Small intestine (tissue), 16 donors: ENCODE measurements at places on chromosomes 12 and 14.

DNA sequence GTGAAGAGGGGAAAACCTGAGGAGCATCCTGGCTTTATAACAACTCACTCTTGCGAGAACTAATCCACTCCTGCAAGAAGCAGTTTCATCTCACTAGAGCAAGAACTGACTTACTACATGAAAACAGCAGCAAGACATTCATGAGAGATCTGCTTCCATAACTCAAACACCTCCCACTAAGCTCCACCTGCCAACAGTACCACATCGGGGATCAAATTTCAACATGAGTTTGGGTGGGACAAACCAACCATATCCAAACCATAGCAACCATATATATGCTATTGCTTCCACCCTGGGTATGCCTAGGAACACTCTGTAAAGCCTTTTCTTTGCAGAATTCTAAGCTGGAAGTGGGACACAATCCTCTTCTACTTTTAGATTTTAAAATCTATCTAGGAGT, 13.9 kb upstream of the AVPR1A start:
- no peak for DNase-seq

GRCh38 chr14:52485350-52485960, 66.8 kb downstream of the TXNDC16 start:
- no peak for DNase-seq

GRCh38 chr14:67963545-67963944, 144.0 kb downstream of the RAD51B start:
- DNase-seq: no peak

DNA sequence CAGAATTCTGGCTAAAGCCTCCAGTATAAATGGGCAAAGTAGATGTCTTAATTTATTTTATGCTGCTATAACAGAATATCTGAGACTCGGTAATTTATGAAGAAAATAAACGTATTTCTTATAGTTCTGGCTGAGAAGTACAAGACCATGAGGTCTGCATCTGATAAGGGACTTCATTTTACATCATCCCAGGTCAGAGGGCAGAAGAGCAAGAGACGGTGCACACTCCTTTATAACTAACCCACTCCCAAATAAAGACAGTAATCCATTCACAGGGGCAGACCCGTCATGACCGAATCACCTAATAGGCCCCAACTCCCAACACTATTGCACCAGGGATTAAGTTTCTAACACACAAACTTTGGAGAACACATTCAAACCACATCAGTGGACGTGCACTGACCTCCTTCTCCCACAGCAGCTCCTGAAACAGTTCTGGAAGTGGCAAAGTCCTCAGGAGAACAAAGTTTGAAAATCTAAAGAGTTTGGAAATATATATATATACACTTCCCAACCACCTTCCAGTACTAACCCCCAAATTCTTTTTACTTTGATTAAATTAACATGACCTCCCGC, 116.5 kb downstream of the MED13L start:
- no peak for DNase-seq

DNA sequence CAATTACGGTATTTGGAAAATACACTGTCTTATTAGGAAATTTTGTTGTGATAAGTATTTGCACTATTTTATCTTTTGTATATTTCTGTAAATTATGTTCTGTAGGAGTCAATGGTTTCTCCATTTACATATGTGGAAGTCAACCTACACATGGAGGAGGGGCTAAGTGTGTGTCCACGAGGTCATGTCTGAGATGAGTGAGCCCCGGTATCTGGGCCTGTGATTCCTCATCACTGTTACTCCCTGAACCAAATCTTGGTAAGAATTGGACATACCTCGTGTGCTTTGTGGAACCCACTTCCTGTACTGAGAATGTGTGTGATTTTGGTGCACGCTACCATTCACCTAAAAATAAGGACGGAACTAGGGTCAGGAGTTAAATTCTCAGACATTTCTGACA, 1105.5 kb downstream of the TMEM121 start:
- DNase-seq: no peak

DNA sequence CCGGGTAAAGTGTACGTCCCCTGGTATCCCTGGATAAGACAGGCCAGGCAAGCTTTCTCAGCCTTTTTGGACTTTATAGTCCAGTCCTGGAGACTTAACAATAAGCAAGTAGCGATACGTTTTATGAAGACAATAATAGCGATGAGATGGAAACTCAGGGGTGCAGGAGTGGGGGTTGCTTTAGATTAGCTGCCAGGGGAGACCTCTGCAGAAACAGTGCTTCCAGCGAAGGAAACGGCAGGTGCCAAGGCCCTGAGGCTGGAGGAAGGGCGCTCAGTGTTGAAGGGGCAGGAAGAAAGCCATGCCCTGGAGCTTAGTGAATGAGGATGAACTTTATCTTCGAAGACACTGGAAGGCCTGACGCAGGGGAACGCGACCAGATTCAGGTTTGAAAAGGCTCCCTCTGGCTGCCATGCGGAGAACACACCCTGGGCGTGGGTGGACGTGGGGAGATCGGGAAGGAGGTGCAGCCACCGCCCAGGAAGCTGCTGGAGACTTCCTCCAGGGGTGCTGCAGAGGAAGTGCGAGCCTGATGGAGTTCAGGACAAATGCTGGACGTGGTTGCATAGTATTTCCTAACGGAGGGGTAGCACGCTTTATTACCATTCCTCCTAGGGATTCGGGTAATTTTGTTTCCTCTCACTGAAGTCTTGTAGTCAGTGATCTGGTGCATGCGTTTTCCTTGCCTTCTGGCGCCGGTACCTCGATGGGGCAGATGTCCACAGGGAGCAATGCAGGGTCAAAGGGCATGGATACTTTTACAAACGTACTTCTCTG, 26.1 kb upstream of the UBC start:
- peak; percentile 94 for DNase-seq

GRCh38 chr14:86999036-86999435, 993.9 kb downstream of the GALC start:
- no peak for DNase-seq

- peak; percentile 24 for DNase-seq
Observed at GRCh38 chr12:104057771-104058197, 6.5 kb upstream of the HCFC2 start.

- DNase-seq: no peak
Observed at GRCh38 chr12:34394211-34395055, 372.1 kb downstream of the ALG10 start.

- DNase-seq: peak; percentile 66
Observed at GRCh38 chr14:49173765-49174373, 412.3 kb downstream of the RPS29 start.

DNA sequence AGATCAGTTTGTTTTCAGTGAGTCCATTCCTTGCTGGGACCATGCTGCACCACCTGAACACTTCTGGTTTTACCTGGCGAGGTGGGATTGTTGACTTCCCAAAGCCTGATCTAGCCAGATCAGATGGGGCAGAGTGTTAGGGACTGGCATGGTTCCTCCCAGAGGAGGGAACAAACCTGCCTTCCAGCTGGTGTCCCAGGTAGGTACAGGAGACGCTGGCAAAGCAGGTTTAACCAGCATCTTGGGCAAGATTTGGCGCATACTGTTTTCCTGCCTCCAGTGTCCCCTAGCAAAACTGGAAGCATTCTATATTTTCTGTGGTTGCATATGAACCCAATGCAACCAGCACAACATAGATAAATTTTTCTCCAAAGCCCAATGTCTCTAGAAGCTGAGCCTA, 14.6 kb upstream of the FOS start:
- no peak for DNase-seq

GRCh38 chr12:70317781-70318180, 48.3 kb upstream of the KCNMB4 start:
- DNase-seq: no peak

DNA sequence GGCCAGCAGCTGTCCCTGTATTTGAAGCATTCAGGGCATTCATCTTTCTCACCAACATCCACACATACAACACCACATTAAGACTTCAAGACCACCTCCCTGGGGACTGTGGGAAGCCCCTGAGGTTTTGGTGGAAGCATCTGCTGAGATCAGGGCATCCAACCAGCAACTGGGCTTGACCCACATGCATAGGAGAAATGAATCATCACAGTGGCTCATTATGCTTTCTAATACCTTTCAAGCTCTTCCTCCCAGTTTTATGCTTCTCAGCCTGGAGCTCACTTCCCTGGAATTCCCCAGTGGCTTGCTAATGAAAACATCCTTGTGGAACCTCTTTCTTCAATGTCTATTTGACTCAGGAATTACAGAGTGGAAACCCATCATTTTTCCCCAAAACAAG, 21.4 kb upstream of the CMKLR1 start:
- DNase-seq: no peak

DNA sequence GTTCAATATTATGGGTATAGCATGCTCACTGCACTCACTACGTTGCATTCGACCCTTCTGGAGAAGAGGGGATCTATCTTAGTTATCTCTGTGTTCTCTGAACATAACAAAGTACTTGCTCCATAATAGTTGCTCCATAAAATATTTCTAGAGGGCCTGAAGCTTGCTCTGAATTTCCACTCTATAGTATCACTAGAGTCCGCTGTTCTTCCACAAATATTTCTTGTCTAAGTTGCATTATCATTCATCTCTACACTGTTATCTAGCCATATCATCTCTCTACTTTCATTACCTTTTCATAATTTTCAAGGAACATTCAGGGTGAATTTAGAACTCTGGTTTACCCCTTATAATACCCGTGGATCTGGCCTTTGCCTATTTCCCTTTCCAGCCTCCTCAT, 246.1 kb upstream of the PDE3A start:
- no peak for DNase-seq

GRCh38 chr14:96584907-96585671, 82.9 kb downstream of the PAPOLA start:
- no peak for DNase-seq

GRCh38 chr14:58428118-58428683, 682 bp downstream of the KIAA0586 start:
- peak; percentile 33 for DNase-seq

GRCh38 chr14:74425525-74426201, 347 bp downstream of the SYNDIG1L start:
- DNase-seq: no peak

GRCh38 chr14:61575551-61576150, 119.7 kb upstream of the HIF1A start:
- DNase-seq: peak; percentile 28

DNA sequence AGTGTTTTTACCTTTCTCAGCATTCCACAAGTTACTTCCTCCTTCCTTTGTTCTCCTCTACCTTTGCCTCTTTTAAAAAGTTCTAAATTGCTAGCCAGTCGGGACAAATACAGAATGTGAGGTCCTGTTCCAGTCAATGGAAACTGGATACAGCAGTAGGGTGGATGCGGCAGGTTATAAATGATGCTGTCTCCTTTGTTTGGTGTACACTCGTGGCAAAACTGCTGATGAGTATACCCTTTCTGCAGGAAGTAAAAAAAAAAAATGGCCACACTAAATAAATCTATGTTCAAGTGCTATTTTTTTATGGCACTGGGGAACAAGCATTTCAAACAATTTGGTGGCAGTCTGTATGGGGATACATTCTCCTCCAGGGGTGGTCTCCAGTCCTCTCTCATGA, 27.5 kb downstream of the KLRK1 start:
- DNase-seq: no peak

DNA sequence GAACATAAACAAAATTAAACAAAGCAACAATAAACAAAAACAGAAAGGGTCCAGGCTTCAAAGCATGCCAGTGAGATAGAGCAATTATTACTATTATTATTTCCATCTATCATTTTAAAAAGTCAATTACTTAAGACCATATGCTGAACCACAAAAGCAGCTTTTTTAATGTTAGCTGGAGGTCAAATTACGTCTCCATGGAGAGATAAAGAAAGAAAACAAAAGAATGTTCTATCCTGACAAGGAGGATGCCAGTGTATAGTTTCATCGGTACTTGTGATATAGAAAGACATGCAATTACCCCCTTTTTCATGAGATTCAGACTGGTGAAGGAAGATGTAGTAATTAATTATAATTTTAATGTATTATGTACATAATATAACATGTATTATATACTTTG, 81.6 kb upstream of the DCN start:
- no peak for DNase-seq
